T-helper 2 cell treated with Interferon-gamma antibody and Interleukin-4, amounts not matched to agents 100 ng/mL and 5 ng/mL, for 36 hours (primary cell): ENCODE measurements at places on chromosomes 5 and 9. TPM values are rescaled to one million over a fixed set of nuclear protein-coding genes. Genes with fewer than 3 reads are reported as not detected.

CKMT2 gene
- total RNA-seq, result not detected in 2 replicates

OTP gene
- not detected in 2 replicates for total RNA-seq

LURAP1L gene
- not detected in 2 replicates for total RNA-seq

DNAI1 gene
- not detected in 2 replicates for total RNA-seq

DNAJA1 gene
- total RNA-seq, result 199 and 212 TPM in 2 replicates

CDKN2B-AS1 gene
- 4.2 and 5.4 TPM in 2 replicates for total RNA-seq

PLPPR1 gene
- total RNA-seq, result not detected in 2 replicates

ADAMTS16 gene
- not detected in 2 replicates for total RNA-seq

MSX2 gene
- total RNA-seq, result not detected in 2 replicates

PCDHGA7 gene
- 0.30 TPM in 2 replicates for total RNA-seq

TMEM215 gene
- total RNA-seq, result not detected in 2 replicates

REEP2 gene
- 2.6 and 3.0 TPM in 2 replicates for total RNA-seq

SGCD gene
- total RNA-seq, result not detected in 2 replicates

EPB41L4A gene
- 0.64 and 0.70 TPM in 2 replicates for total RNA-seq

DDX4 gene
- 0.98 and 1.5 TPM in 2 replicates for total RNA-seq

IL3 gene
- 0.82 TPM in 2 replicates for total RNA-seq

TTF1 gene
- 29.4 and 32.2 TPM in 2 replicates for total RNA-seq

IFNA2 gene
- total RNA-seq, result not detected in 2 replicates

RNF208 gene
- 3.3 and 3.8 TPM in 2 replicates for total RNA-seq

GPR150 gene
- total RNA-seq, result 0.30 and 0.48 TPM in 2 replicates

ARSI gene
- total RNA-seq, result not detected in 2 replicates

ITGA1 gene
- 3.2 and 4.6 TPM in 2 replicates for total RNA-seq

MRPS27 gene
- 58.4 and 66.0 TPM in 2 replicates for total RNA-seq

DAB2IP gene
- not detected in 2 replicates for total RNA-seq

SLC1A1 gene
- 0.07 TPM in 1 of 2 replicates, not detected in the other for total RNA-seq

HABP4 gene
- 5.8 and 6.5 TPM in 2 replicates for total RNA-seq

SEC61B gene
- 160 and 162 TPM in 2 replicates for total RNA-seq

STPG3 gene
- total RNA-seq, result not detected in 2 replicates

PALM2AKAP2 gene
- not detected in 2 replicates for total RNA-seq

WDR5 gene
- 46.0 and 47.9 TPM in 2 replicates for total RNA-seq

SLC36A3 gene
- total RNA-seq, result not detected in 2 replicates

PHAX gene
- 34.6 and 42.7 TPM in 2 replicates for total RNA-seq

PPP3R2 gene
- total RNA-seq, result not detected in 2 replicates

TOR4A gene
- total RNA-seq, result 17.4 and 17.5 TPM in 2 replicates

PGM5 gene
- total RNA-seq, result not detected in 2 replicates

IGFBPL1 gene
- total RNA-seq, result 0.20 TPM in 1 of 2 replicates, not detected in the other

ZFP62 gene
- total RNA-seq, result 26.9 and 29.2 TPM in 2 replicates

DIMT1 gene
- 21.7 and 22.1 TPM in 2 replicates for total RNA-seq

POLR3G gene
- 5.8 and 6.6 TPM in 2 replicates for total RNA-seq

DOCK8 gene
- total RNA-seq, result 274 and 280 TPM in 2 replicates

DMRT1 gene
- total RNA-seq, result not detected in 2 replicates

TAF11L10 gene
- total RNA-seq, result not detected in 2 replicates

PHF24 gene
- not detected in 2 replicates for total RNA-seq

FOXD4L6 gene
- not detected in 2 replicates for total RNA-seq

FGD3 gene
- 106 and 109 TPM in 2 replicates for total RNA-seq
